Activated CD8-positive, alpha-beta memory T cell treated with anti-CD3 and anti-CD28 coated beads, Interleukin-2, amount 50 U/mL, for 48 hours (primary cell): ENCODE measurements at places on chromosomes 6 and 20.

- no peak for DNase-seq
These were observed 14.2 kb downstream of the RRP36 start for GRCh38 chr6:43035495-43036194.

DNA sequence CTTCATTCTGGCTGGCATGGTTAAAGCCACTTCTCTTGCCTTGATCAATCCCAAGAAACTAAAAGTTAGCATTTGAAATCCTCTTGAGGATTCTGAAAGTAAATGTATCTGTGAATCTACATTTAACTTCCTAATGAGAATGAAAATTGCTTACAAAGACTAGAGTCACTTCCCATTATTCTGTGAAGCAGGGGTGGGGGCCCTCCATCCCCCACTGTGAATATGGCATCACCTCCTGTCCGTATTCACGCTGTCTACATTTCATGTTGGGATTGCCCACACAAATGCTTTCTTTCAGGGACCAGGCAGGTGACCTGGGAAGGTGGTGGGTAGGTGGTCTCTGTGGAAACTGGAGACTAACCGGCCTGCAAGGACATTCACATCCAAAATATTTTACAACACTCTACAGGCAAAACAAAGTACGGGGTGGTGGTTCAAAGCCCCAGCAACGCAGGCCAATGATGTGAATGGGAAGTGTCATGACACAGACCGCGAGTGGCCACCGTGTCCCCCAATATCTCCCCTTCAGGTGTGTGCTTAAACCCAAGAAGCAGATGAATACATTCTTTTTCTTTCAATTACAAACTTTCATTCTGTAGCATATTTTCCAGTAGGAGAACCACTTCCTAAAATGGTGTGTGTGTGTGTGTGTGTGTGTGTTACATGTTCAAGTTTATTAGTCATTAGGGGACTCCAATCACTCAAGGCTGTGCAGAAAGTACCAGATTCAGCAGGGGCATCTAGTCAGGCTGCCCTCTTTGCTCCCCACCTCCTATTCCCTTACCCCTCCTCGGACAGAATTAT is 132.2 kb downstream of the PRND start:
- no peak for DNase-seq

DNA sequence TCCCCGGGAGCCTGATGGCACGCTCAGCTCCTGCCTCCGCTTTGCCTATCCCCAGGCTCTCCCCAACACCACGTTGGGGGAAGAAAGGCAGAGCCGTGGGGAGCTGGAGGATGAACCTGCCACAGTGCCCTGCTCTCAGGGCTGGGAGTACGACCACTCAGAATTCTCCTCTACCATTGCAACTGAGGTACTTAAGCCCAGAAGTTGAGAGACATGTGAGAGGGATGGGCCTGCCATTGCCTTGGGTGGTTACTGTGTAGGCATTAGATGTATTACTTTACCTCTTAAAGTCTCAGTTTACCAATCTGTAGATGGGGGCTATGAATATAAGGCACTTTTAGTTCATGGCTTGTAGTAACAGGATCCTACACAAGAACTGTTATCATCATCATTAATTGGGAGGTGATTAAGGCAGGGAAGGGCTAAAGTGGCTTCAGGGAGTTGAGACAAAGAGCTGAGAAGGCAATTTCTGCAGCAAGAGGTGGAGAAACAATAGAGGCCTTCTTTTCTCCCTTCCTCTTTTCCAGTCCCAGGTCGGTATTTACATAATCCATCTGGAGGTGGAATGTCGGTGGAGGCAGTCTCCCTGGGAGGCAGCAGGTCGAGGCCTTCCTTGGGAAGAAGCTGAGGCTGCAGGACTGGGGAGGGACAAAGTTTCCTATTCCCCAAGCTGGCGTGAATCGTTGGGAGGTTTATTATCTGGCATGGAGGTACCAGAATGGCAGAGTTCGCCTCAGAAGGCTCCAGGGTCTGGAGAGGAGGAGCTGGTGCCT is 691 bp downstream of the SLC22A7 start:
- DNase-seq, result peak; percentile 34

GRCh38 chr20:35120012-35120701 is 27.0 kb downstream of the EDEM2 start:
- no peak for DNase-seq

DNA sequence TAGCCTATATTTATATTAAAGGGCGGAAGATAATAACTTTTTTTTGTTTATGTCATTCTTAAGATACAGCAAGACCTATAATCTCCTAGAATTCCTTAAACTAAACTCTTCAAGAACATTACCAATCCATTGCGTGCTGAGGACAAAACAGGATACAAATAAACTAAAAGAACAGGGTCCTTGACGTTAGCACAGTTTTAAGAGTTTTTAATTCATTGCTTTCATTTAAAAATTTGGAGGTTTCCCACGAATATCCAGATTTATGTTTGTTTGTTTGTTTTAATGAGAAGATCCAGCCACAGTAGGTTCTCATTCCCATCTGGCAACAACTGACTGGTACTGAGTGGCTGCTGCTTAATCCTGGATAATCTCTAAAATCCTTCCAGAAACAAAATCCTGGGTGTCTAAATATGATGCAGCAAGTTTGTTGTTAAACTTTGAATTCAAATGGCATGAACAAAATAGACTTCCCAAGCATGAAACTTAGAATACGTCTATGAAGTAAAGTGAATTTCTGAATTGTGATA is 153.7 kb downstream of the HACE1 start:
- DNase-seq, result no peak
